ENCODE measurements at places on chromosomes 4 and X.

GRCh38 chrX:109840585-109840984 is 107.5 kb upstream of the ACSL4 start:
- peak; percentile 69 for DNase-seq

DNA sequence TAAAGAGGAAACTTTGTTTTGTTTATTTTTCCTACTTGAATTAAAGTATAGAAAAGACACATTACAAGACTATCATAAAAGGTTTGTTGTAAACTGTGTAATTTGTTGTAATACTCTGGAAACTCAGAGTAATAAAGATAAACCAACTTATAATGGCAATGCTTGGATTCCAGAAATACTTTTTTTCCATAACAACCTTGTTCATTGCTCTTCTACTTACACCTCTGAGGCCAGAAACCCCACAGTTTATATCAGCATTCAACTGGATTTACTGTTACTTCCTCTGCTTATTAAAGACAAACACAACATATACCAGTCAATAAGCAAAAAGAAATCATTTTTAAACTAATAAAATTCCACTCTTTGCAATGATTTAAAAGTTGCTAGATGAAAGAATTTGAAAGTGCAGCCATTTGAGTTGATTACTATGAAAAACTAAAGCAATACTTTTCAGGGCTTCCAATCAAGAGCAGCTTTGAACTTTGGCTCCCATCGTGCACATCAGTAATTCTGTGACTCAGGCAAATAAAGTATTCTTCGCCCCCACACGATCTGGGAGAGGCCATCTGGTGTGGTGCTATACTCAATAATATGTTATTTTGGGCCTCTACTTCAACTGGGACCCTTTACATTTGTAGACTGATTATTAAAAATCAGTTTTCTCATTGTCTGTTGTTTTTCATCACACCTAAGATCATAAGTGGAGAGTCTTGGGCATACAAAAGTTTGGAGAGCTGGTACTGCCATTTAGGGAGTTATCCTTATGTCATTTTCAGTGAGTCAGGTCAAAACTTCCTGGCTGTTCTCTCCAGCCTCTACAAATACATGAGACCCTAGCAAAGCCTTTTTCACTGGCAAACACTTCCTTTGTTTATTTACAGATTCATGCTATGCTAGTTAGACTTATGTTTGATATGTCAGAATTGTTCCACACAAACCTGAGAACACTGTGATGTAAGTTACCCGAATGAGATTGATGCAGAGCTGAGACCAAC is 20.5 kb downstream of the DDIT4L start:
- DNase-seq: no peak

DNA sequence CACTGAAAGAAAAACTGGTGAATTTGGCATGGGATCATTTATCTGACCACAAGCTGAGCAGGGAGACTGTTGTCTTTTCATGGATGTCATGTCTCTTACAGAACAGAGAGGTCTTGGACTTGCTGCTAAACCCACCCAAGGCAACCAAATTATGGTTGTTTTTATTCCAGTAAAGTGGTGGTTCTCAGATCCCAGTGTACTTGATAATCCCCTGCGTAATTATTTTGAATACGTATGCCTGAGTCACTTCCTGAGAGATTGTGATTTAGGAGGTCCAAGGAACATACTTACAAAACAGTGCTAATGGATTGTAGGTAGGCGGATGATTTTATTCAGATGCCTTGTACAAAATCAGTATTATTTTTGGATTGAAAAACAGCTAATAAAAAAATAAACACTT is 585.6 kb downstream of the IL1RAPL1 start:
- no peak for DNase-seq

DNA sequence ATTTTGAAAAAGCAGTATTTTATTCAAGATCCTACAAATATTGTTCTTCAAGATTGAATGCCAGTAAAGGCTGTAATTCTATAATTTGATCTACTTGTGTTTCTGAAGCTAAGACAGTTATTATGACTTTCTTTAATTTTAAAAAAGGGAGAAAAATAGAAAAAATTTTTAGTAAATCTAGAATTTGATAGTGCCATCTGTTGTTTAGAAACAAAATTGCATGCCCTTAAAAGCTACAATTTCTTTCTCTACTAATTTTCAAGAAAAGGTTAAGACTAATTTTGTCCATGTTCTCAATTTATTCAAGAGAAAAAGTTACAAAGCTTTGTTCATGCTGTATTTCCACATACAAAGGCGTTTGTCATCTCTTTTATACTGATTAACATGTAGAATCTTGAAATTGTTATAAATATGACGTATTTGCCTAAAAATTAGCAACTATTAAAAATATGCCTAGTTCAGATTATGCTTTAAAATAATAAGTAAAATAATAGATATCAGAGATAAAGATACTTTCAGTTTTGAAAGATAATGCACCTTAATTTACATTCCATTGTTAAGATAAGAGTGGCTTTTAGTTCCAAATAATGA is 25.6 kb upstream of the MMRN1 start:
- no peak for DNase-seq

GRCh38 chr4:103645991-103646390 is 73.8 kb downstream of the TACR3 start:
- no peak for DNase-seq

DNA sequence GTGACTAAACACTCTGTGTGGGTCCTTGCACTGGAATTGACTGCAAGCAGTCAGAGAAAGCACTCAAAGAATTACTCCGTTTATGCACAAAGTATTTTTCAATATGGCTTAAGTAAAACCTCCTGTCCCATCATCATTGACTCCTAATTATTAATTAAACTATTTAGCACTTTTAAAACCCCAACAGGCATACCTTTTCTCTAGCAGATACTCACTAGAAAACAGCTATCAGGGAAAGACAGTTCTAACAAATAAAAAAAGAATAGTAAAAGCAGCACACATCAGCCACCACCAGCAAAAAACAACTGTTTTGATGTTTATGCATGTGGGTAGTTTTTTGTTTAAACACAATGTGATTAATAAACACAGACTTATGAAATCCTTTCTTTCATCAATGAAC is 66.2 kb upstream of the GYPA start:
- no peak for DNase-seq

DNA sequence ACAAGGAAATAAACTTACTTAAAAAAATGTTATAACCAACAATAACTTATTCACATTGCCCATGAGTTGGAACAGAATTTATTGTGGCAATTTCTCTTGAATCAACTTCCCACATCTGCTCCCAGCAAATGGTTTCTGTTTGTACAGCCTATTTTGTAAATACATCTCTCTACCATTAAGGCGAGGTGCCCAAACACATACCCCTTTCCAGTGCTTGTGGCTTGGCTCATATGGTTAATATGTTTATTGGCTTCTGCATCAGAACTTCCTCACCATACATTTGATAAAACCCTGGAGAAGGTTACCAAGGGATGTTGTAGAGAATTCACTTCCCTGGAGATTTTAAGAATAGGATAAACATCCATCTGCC is 207.1 kb downstream of the SOWAHB start:
- DNase-seq: no peak

DNA sequence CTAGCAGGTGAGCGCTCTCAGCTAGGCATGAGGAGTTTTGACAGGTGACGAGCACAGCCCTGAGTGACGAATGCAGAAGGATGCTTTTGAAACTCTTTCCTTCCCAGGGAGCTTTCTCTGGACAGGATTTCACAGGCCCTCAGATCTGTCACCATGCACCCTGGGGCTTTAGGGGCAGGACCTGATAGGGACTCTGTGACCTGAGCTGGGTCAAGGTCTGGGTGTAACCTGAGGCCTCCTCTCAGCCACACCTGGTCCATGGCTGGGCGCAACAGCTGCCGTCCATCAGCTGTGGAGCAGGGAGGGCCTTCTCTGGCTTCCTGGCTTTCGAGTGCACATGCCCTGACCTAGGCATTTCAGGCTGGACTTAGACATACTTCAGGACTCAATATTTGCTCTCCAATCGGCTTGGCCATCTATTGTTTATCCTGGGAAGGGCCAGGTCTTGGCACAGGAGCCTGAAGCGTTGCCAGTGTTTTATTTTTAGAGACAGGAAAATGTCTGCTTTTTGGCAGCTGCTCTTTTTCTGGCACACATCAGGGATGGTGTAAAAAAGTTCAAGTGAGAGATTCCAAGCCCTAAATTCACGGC is 56.4 kb downstream of the C4orf51 start:
- no peak for DNase-seq

- DNase-seq: peak; percentile 92
Observed at GRCh38 chr4:85474818-85475630, at the start of gene ARHGAP24. Gene ARHGAP24 (plus strand): TSS chr4:85475150.

DNA sequence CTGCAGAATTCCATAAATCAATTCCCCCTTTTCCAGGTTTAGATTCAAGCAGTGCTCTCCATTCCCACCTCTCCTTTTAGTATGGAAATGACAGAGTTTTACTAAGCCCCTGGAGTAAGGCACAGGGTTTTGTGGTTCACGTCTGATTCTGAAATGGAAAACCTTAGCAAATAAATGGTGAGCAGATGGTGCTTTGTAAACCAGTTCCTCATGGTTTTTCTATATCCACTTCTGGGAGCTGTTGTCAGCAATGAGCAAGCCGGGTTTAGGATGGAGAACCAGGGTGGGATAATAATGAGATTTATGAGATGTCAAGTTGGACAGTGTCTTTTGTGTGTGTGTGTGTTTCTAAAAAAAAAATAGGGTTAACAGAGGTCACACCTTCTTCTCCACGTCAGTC is 113.8 kb upstream of the RBPJ start:
- no peak for DNase-seq

DNA sequence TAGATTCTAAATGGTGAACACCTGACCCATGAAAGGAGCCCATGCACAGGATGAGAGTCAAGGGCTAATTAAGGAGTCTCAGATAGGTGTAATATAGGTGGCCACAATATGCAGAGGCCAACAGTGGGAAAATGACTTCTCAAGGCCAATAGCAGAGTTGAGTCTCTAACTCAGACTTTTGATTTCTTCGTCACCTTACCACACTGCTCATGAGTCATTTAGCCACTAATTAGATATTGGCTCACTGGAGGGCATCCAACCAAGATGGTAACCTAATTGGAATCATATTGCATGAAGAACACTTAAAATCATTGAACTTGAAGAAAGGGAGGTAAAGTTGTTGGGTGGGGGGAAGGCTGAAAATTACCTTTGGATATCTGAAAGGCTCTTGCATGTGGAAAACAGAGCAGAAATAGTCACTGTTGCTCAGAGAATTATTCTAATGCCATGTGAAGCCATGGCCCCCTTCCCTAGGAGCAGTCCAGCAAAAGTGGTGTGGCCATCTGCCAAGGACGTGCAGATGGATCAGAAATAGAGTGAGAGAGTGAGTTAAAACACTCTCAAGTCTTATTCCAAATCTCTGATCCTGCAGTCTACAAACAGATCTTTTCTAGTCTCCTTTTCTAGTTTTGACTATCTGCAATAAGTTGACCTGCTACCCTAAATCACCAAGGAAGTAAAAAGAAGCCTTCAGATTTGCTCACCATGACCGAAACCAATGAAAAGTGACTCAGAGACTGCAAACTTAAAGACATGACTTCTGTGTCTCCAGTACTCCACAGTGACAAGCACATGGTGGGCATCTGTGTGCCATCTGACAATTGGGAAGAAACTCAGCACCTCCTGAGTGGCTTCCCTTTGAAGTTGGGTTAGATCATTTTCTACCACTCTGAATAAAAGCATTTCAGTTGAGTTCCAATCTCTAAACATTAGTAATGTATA is 93.9 kb upstream of the C1QTNF7 start:
- no peak for DNase-seq

- DNase-seq: no peak
Observed at GRCh38 chr4:188704288-188704687, 565.0 kb downstream of the TRIML1 start.

GRCh38 chrX:3231766-3232165 is 114.7 kb downstream of the MXRA5 start:
- DNase-seq: no peak

- DNase-seq: no peak
Observed at GRCh38 chrX:48989483-48989882, 12.6 kb downstream of the GRIPAP1 start.
